ENCODE measurements at places on chromosomes 5 and 9. TPM values are rescaled to one million over a fixed set of nuclear protein-coding genes. Genes with fewer than 3 reads are reported as not detected.

The SPINK7 gene
- total RNA-seq = not detected

The MCTP1 gene
- total RNA-seq = not detected

The CKMT2 gene
- not detected for total RNA-seq

The FAM200C gene
- total RNA-seq = 1.4 TPM

The TMC1 gene
- total RNA-seq = not detected

- DNase-seq = no peak
Measured at GRCh38 chr5:178699681-178700253, 30.7 kb downstream of the ZNF354A start.

DNA sequence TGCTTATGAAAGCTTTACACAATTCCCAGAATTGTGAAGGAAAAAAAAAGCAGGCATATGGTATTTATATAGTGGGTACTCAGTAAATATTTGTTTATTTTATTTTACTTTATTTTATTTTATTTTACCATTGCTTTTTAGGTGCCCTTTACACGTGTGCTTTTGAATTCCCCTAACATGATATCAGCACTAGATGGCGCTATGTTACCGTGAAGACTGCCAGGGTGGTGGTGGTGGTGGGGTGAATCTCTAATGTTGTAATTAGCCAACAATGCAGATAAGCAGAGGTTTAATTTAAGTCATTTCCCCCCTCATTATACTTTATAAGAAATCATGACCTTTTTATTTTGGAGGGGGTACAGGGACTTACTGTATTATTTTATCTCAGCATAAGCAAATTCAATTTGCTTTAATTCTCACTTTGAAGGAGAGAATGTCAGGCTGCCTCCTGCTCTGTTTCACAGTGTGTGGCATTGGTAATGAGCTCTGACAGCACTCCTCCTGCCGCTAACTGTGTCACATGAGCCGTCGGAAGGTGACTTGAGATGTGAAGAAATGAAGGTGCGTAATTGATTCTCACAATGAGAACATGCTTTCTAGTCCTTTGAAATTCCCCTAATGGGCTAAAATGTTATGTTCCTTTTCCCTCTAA is 165.6 kb downstream of the YTHDC2 start:
- DNase-seq = peak; percentile 24

- DNase-seq = no peak
Measured at GRCh38 chr5:73638344-73639095, 12.5 kb downstream of the ARHGEF28 start.

The FOXD4L6 gene
- not detected for total RNA-seq

The LRRC70 gene
- 0.40 TPM for total RNA-seq

The HK3 gene
- 0.62 TPM for total RNA-seq

GRCh38 chr5:154199671-154200220 is 9.2 kb downstream of the GALNT10 start:
- no peak for DNase-seq

DNA sequence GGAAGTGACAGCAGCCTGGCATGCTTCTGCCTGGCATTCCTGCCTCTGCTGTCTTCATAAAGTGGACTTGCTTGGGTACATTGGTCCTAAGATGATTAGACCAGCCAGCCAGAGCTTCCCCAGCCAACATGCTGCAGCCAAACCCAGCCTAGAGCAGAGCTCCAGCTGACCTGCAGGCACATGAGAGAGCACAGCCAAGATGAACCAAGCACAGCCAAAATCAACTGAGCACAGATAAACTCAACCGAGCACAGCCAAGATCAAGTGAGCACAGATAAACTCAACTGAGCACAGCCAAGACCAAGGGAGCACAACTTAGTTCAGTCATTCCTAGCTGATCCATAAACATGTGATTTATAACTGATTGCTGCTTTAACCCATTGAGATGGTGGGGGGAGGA is 266.5 kb downstream of the MSX2 start:
- DNase-seq = no peak

DNA sequence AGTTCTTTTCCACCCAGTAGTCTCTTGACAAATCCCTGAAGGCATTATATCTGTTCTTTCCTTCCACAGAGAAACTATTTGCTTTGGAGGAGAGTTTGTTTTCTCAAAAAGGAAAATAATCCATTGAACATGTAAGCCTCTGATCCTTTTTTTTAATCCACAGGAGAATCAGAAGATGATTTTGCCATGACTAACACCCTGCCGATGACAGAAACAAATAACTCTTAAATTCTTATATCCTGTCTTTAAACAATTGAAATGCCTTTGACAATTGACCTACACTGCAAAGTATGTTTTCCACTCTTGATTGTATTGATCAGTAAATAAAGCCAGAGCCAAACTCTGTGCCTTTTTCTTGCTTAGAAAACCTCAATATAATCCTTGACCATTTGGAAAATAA is 666.4 kb upstream of the CTNND2 start:
- DNase-seq = no peak

GRCh38 chr5:6108540-6108848 is 269.9 kb downstream of the MED10 start:
- DNase-seq = no peak

DNA sequence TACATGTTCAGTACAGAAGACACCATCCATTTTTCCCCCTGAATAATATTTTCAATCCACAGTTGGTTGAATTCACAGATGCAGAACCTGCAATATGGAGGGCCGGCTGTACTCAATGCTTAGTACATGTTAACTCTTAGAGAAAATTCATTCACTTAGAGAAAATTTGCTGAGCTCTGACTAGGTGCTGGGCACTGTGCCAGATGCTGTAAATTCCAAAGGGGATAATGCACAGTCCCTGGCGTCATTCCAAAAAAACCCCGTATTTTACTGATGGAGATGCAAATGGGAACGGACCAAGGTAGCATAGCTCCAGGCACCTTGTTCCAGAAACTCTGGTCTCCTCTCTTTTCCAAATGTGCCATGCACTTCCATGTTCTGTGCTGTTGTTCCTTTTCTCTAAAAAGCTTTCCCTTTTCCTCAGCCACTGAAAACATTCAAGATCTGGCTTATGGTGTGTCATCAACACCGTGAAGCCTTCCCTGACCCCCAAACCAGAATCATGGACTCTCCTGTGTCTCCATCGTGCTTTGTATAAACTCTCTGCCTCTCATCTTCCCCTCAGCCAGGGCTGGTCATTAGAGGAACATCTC is 55.7 kb upstream of the COL15A1 start:
- DNase-seq = no peak

DNA sequence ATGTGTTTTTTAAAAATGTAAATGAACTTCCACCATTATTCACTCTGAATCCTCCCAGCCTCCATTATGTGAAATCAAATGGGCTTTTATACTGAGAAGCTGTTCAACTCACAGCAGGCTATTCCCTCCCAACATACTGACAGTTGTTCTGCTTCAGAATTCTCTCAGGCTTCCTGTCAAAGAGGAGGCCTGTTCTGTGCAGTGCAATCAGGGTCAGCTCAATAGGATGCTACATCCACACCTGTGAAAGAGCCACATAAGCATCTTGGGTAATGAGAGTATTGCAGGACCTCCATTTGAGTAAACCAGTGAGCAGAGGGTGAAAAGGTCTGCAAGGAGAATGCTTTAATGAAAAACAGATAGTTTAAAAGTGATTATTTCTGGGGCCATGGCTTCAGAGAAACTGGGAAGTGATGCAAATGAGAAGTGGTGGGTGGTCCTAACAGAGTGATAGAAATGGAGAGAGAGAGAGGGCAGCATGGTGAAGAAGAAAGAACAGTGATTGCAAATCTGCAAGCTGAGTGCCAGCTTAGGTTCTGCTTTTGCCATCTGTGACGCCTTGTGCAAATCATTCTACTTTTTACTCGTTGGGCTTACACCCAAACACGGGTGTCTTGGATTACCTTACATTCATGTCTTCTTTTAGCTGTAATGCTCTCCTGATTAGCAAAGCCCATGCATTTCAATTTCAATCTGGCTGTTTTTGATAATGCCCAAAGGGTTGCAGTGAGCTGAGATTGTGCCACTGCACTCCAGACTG is 202.5 kb upstream of the NMUR2 start:
- DNase-seq = no peak

DNA sequence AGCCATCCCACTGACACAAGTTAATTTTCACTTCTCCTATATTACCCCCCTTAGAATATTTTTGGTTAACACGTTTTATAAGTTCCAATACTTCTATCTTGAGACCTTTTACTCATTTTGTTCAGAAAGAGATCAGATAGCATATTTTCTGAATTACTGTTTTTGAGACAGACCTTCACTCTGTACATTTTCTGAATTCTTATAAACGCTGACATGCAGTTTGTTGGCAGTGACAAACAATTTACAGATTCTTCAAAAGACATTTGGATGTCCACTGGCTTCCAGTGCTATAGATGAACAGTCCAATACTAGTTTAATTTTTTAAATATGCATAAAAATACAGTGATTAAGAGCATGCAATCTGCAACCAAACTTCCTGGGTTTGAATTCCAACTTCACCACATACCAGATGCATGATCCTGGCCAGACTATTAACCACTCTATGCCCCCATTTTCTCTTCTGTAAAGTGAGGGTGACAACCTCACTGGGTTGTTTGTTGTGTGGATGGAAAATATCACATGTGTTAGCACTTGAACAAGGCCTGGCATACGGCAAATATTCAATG is 142.1 kb downstream of the AGTPBP1 start:
- DNase-seq = no peak

The KIF27 gene
- 2.6 TPM for total RNA-seq

The BTNL9 gene
- total RNA-seq = not detected

The TXNDC8 gene
- not detected for total RNA-seq

DNA sequence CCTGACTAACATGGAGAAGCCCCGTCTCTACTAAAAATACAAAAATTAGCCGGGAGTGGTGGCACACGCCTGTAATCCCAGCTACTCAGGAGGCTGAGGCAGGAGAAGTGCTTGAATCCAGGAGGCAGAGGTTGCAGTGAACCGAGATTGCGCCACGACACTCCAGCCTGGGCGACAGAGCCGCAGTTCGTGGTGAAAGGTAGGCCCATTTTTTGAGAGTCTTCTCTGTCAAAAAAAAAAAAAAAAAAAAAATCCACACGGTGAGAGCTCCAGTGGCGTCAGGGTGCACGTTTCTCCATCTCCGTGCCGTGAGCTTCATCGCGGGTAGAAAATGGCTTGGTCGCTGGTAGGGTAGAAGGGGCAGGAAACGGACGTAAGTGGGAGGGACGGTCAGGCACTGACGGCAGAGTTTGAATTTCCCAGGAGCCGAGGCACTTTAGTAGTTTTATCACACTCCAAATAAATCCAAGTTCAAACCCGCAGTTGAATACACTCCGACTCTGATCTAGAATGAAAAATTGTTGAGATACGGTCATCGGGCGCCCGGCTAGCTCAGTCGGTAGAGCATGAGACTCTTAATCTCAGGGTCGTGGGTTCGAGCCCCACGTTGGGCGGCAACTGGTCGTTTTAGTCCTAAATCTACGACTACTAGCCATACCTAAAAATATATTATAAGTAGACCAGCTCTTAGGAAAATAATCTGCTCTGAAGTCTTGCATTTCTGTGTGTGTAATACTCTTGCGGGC is 2.4 kb upstream of the TRIM7 start:
- peak; percentile 90 for DNase-seq

The MEIKIN gene
- 2.1 TPM for total RNA-seq

- no peak for DNase-seq
Measured at GRCh38 chr9:35967042-35967441, 9.1 kb upstream of the OR2S2 start.

- no peak for DNase-seq
Measured at GRCh38 chr5:158549311-158549710, 550.4 kb downstream of the EBF1 start.

DNA sequence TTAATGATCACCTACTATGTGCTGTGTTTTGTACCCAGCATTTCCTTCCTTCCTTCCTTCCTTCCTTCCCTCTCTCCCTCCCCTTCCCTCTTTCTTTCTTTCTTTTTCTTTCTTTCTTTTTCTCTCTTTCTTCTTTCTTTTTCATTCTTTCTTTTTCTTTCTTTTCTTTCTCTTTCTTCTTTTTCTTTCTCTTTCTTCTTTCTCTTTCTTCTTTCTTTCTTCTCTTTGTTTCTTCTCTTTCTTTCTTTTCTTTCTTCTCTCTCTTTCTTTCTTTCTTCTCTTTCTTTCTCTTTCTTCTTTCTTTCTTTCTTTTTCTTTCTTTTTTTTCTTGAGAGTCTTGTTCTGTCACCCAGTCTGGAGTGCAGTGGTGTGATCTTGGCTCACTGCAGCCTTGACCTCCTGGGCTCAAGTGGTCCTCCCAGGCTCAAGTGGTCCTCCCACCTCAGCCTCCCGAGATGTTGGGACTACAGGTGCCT is 165.7 kb upstream of the MVB12B start:
- no peak for DNase-seq

GRCh38 chr9:114931407-114931806 is 1.0 kb upstream of the TNFSF8 start:
- no peak for DNase-seq

Measured in activated CD4-positive, alpha-beta memory T cell treated with anti-CD3 and anti-CD28 coated beads for 36 hours (primary cell).